ENCODE measurements at places on chromosomes 12 and 14. TPM values are rescaled to one million over a fixed set of nuclear protein-coding genes. Genes with fewer than 3 reads are reported as not detected.

The SDSL gene
- total RNA-seq = 0.82 TPM

The LAG3 gene
- total RNA-seq = under 0.01 TPM

The RHOF gene
- total RNA-seq = 13.0 TPM

The ERBB3 gene
- 2.0 TPM for total RNA-seq

The SERPINA3 gene
- not detected for total RNA-seq

DNA sequence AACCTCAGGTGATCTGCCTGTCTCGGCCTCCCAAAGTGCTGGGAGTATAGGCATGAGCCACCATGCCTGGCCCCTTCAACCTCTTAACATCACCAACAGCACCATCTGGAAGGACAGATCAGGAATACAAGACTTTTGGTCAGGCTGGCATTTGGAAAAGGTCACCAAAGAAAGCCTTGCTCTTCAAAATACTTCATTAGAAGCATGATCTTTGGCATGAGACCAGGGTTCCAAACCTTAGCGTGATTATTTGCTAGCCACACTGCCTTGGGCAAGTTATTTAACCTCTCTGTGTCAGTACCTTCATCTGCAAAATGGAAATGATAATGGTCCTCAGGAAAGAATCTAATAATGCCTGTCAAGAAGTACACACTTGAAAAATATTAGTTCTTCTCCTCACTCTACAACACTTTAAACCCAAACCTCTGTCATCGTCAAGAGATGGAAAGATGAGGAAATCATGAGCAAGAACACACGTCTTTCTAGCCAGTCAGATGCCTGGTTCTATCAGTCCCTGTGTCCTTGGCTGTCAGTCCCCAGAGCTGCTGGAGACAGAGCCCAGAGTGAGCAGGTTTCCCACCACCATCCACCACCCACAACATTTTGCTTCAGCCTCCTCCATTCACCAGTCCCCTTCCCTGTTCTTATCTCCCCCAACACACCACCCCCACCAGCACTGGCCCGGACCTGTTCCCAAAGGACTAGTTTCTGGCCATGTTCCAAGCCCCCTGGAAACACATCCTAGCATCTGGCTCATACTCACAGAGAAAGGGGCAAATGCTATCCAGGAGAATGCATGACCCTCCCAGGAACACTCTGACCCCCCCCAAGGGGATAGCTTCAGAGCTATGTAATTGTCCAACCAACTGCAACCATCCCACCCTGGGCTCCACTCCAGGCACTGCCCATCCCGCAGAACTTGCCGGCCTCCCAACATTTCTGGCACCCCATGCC lies 2.0 kb downstream of the ADCY6 start:
- no peak for DNase-seq

- no peak for DNase-seq
These were observed 128.1 kb upstream of the C14orf180 start for GRCh38 chr14:104451474-104451873.

GRCh38 chr12:67989184-67989920 lies at the start of gene IFNG-AS1:
TSS of gene IFNG-AS1 (plus strand) at chr12:67989447.
- DNase-seq = no peak

GRCh38 chr12:94205822-94206221 lies 57.4 kb downstream of the PLXNC1 start:
- no peak for DNase-seq

- no peak for DNase-seq
These were observed 1.8 kb downstream of the HNRNPC start for GRCh38 chr14:21267431-21267845.

DNA sequence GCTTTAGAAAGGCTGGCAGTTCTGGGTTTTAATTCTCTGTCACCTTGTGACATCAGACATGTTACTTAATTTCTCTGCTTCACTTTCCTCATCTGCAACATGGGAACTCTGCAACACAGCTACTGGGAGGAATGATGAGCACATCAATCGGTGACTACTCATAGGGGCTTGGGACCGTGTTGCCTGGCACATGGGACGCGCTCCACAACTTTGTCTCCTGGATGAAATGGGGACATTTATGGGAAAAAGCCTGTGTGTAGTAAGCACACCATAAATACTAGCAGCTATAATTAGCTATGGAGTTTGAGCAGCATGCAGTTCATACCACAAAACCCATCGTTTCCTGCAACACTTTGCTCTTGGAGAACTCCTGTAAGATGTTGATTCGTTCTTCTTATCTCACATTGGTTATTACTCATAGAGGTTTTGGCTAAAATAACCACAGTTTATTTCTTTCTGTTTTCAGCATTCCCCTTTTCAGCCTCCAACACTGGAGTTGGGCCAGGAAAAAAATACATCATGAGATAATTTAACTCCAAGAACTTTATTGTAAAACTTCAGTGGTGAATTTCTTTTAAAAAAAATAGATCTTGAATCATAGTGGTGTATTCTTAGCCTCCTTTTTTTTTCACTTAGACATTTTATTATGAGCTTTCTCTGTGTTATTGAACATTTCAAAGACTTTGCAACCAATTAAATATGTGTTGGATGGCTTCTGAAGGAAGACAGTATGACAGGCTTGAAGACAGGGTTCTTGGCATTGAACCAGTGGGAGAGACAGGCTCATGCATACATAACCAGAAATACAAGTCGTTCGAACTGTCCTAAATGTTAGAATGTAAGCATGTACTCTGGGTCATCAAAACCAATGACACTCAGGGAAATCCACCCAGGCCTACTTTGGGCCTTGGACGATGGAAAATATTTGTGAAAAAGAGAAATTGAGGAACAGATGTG lies 72.7 kb downstream of the RIN3 start:
- DNase-seq = peak; percentile 23

DNA sequence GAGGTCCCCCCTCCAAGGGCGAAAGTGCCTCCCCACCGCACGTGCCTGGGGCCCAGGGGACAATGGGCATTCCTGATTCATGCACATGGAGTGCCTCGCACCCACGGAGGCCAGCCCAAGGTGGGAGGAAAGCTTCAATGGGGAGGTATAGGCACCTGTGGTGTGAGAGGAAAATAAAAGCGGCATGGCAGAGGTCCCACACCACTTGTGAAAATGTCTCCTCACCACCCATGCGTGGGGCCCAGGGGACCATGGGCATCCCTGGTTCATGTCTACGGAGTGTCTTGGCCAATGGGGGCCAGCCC lies 384.7 kb downstream of the ALG10 start:
- no peak for DNase-seq

DNA sequence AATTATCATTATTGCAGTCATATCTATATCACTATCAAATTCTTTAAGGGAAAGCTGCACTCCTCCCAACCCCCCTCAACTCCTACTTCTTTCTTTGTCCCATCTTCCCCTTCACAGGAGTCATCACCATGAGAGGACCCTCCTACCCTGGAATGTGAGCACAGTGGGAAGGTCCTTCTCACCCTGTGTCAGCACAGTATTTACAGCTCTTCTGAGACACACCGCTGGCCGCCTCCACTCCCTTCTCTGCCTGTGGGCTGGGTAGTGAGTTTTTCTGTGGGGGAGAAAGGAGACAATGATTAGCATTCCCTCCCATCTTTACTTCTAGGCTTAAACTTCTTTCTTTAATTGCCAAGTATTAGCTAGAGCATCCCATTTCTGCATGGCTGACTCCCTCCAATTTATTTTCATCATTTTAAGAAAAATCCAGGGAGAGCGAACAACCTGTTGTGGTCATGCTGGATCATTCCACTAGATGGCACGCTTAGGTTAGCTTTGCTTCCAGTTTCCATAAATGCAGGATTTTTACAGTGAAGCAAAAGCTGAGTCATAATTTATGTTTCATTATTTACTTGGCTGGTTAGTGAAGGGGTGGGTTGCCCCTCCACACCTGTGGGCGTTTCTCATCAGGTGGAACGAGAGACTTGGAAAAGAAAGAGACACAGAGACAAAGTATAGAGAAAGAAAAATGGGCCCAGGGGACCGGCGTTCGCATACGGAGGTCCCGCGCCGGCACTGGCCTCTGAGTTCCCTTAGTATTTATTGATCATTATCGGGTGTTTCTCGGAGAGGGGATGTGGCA lies 188.5 kb downstream of the ALX1 start:
- DNase-seq = peak; percentile 2

DNA sequence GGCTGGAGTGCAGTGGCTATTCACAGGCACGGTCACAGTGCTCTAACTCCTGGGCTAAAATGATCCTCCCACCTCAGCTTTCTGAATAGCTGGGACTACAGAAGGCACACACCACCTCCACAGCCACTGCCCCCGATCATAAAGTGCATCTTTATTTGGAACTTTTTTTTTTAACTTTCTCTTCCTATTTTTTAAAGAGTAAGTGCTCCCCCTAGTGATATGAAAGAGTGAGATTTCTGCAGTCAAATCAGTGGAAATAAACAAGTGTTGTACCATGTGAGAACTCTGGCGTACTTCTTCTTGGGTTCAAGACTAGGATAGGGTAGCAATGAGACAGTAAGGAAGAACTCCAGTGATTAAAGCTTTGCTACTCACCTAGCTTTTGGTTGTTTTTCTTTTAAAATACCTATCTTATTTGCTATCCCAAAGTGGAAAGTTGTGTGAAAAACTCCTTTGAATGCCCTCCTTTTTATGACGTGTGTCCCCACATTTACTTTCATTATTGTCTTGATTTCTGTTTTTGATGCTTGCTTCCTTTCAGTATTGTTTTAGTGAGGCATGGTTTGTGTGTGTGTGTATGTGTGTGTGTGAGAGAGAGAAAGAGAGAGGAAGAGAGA lies 6.6 kb downstream of the PPP4R4 start:
- peak; percentile 29 for DNase-seq
